ENCODE measurements at places on chromosomes 2 and 18.

GRCh38 chr18:53795061-53795460 lies 429.4 kb downstream of the MBD2 start:
- H3K27ac ChIP-seq = no peak overlapping the region

GRCh38 chr2:23745726-23746105 lies 181.2 kb downstream of the ATAD2B start:
- no peak overlapping the region for H3K4me3 ChIP-seq
- no peak overlapping the region for H3K27ac ChIP-seq
- no peaks in the 10 kb centered on the region for H3K27me3 ChIP-seq
- peak; percentile 30 for DNase-seq
- no peaks in the 10 kb centered on the region for H3K4me1 ChIP-seq

GRCh38 chr18:70166668-70167067 lies 38.8 kb downstream of the RTTN start:
- no peak for DNase-seq
- peaks cover 7% of the 10 kb centered on the region for H3K36me3 ChIP-seq
- H3K4me3 ChIP-seq = peak overlapping the region; percentile 14
- peak overlapping the region; percentile 8 for H3K27ac ChIP-seq
- H3K4me1 ChIP-seq = peaks cover 7% of the 10 kb centered on the region

- H3K27ac ChIP-seq = peak overlapping the region; percentile 61
- DNase-seq = no peak
- H3K27me3 ChIP-seq = no peaks in the 10 kb centered on the region
- peak overlapping the region; percentile 3 for H3K4me3 ChIP-seq
- peaks cover 4% of the 10 kb centered on the region for H3K4me1 ChIP-seq
- H3K36me3 ChIP-seq = no peaks in the 10 kb centered on the region
Observed at GRCh38 chr2:189835855-189836558, 51.8 kb downstream of the PMS1 start.

DNA sequence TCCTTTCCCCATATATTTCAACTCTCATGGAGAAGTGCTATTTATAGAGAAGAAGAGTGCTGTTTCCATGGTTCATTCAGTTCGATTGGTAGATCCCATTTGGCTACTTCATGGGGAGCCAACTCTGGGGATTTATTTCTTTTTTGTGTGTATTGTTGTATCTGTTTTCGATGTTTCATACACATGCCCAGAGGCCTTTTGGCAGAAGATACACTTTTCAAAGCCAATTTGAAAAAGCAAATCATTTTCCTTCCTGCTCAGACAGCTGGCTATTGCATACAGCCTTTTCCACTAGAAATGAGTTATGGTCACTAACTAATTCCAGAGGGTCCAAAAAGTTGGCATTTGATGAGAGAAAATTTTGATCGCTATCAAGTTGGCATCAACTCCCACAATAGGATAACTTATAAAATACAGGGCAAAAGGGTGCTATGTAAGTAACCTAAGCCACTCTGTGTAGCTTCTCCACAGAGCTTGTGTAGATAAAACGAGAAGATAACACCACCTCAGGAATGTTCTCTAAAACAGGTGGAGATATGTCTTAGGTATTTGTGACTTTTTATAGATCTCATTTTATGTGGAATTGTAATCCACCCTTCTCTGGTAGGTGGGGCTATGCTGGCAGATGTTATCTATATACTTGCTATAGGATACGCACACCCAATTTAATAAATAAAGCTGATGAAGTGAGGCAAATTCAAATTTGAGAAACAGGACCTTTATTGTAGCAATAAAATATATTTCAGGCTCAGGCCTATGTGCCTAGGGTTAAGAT lies 798.5 kb downstream of the SATB2 start:
- H3K4me3 ChIP-seq = no peak overlapping the region
- no peak for DNase-seq
- H3K36me3 ChIP-seq = no peaks in the 10 kb centered on the region
- no peaks in the 10 kb centered on the region for H3K27me3 ChIP-seq
- no peak overlapping the region for H3K27ac ChIP-seq

- H3K4me3 ChIP-seq = no peak overlapping the region
- peak; percentile 51 for DNase-seq
Observed at GRCh38 chr2:38685116-38685735, 19.3 kb downstream of the GALM start.

GRCh38 chr18:74479486-74480148 lies 16.5 kb upstream of the CNDP2 start:
- no peaks in the 10 kb centered on the region for H3K36me3 ChIP-seq
- H3K27me3 ChIP-seq = peaks cover 6% of the 10 kb centered on the region
- no peak overlapping the region for H3K27ac ChIP-seq
- no peaks in the 10 kb centered on the region for H3K4me1 ChIP-seq
- H3K4me3 ChIP-seq = no peak overlapping the region
- DNase-seq = no peak

- peaks cover 37% of the 10 kb centered on the region for H3K4me1 ChIP-seq
- no peak overlapping the region for H3K4me3 ChIP-seq
- H3K27me3 ChIP-seq = no peaks in the 10 kb centered on the region
- H3K27ac ChIP-seq = peak overlapping the region; percentile 65
- H3K36me3 ChIP-seq = no peaks in the 10 kb centered on the region
Observed at GRCh38 chr2:8086796-8087479, 594.9 kb upstream of the ID2 start.

DNA sequence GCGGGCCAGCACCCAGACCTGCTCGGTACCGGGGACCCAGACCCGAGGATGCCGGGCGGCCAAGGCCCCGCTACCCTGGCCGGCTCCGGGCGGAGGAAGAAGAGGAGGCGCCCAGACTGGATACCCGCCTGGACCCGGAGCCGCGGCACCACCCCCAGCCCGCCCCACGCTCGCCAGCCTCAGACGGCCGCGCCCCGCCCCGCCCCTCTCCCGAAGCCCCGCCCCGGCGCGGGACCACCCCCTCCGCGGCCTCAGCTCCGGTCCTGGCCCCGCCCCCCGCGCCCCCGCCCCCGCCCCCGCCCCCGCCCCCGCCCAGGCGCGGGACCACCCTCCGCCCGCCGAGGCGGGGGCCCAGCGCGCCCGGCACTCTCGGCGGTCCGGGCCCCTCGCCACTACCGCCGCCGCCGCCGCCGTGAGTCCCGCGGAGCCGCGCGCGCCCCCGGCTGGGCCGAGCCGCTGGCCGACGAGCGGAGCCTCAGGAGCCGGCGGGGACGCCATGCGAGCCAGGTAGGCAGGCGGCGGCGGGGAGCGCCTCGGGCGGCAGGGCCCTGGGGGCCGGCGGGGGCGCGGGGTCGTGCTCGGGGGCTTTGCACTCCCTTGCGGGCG lies at the start of gene SH3BP4:
TSS of gene SH3BP4 (plus strand) at position 354 of the 606 bp plus-strand sequence. CDS start 82,986 bp downstream, outside the sequence.
- DNase-seq = peak; percentile 95
- peak within 1 kb of the TSS; percentile 87 for H3K4me3 ChIP-seq
- H3K27me3 ChIP-seq = no peaks in the 10 kb centered on the region
- H3K36me3 ChIP-seq = peaks cover 14% of the 10 kb centered on the region
- peaks cover 54% of the 10 kb centered on the region for H3K4me1 ChIP-seq

DNA sequence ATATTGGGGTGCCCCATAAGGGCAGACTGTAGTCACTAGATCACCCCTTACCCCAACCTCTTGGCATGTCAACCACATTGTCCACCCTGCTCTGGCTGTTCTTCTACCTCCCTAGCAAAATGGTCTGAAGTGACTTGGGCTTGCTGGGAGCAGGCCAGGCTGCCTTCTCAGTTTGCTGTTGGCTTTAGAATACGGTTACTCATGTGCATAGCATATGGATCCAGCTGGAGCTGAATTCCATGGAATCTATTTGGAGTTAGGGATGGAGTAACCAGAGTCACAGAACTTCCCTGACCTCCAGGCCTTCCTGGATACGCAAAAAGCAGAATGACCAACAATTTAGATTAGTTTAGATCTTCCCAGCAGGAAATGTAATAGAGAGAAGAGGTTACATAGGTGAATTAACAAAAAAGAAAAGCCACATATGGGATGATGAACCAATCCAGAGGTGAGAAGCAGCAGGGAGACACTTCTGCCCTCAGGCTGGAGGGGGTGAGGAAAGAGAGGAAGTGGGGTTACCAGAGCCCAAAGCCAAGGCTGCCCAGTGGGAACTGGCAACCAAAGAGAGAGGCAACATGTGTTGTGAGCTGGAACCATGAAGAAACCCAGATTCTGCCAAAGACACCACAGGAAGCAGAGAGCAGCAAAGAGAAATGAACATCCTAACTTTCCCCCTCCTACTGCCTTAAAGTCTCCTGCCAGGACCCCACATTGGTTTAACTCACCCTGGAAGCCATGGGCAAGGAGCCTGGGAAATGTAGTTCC lies 26.1 kb downstream of the PKDCC start:
- H3K4me3 ChIP-seq = no peak overlapping the region
- H3K4me1 ChIP-seq = no peaks in the 10 kb centered on the region
- DNase-seq = peak; percentile 74
- H3K36me3 ChIP-seq = no peaks in the 10 kb centered on the region

- DNase-seq = no peak
- H3K27me3 ChIP-seq = no peaks in the 10 kb centered on the region
- no peak overlapping the region for H3K4me3 ChIP-seq
- H3K27ac ChIP-seq = no peak overlapping the region
Observed at GRCh38 chr18:77073336-77074093, 59.1 kb downstream of the MBP start.

DNA sequence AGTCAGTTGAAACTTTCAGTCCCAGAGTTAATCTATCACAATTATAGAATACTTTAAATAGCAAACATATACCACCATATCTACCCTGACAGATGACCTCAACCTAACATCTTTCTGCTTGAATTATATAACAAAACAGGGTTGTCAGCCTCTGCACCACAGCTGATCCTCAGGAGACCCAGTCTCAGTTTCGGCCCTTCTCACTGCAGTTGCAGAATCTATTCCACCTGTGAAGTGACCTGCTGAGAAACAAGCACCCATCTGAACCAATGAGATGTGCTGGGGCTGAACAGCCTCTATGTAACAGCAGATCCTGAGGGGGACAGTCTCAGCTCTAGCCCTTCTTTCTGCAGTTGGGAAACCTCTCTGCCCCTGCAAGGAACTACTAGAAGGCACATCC lies 567.6 kb downstream of the KCNJ3 start:
- no peak overlapping the region for H3K4me3 ChIP-seq
- peak; percentile 8 for DNase-seq

- no peaks in the 10 kb centered on the region for H3K36me3 ChIP-seq
- H3K4me3 ChIP-seq = no peak overlapping the region
- no peaks in the 10 kb centered on the region for H3K4me1 ChIP-seq
- H3K27ac ChIP-seq = no peak overlapping the region
Observed at GRCh38 chr2:117693154-117693553, 121.3 kb upstream of the DDX18 start.

- H3K4me3 ChIP-seq = no peak overlapping the region
- H3K27me3 ChIP-seq = no peaks in the 10 kb centered on the region
- H3K27ac ChIP-seq = no peak overlapping the region
Observed at GRCh38 chr2:19545507-19545906, 187.1 kb upstream of the OSR1 start.

DNA sequence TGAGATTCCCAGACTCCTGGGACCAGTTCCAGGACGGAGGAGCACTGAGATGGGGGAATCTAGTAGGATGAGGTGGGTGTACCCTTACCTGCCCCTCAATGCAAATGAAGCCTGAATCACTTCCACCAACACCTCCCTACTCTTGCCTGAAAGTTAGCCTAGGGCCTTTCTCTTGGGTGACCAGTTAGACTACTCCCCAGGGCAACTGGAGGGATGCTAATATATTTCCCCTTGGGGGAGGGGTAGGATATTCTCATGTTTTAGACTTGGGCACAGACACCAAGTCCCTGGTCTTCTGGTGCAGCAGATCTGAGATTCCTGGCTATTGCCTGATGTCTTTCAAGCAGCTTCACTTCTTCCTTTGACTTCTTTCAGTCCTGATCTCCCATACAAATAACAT lies 334.5 kb downstream of the ALK start:
- DNase-seq = no peak
- no peak overlapping the region for H3K4me3 ChIP-seq
- H3K36me3 ChIP-seq = no peaks in the 10 kb centered on the region

- H3K27ac ChIP-seq = no peak overlapping the region
- H3K36me3 ChIP-seq = no peaks in the 10 kb centered on the region
- H3K4me3 ChIP-seq = no peak overlapping the region
- DNase-seq = no peak
- H3K27me3 ChIP-seq = no peaks in the 10 kb centered on the region
Observed at GRCh38 chr2:161077367-161078210, 82.6 kb upstream of the TANK start.
